Esophagus squamous epithelium (tissue), 5 donors: ENCODE measurements at places on chromosomes 2 and 18.

- no peak for DNase-seq
These were observed 346.6 kb upstream of the SPRED2 start for GRCh38 chr2:65779021-65779420.

DNA sequence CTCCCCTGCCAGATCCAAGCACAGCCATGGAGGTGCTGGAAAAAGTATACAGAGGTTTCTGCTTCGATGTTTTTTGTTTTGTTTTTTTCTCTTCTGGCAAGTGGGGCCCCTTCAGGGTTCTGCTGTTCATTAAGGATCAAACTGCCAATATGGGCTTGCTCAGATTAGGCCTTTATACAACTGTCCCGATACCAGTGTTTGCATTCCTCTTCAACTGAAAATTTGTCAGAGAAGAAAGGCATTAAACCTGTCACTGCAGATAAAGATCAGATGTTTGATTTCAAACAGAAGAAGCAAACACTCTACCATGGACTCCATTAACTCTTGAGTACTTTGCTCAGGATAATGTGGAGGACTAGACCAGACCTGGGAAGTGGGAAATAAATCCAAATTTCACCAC is 396.0 kb upstream of the SMIM21 start:
- DNase-seq, result no peak

DNA sequence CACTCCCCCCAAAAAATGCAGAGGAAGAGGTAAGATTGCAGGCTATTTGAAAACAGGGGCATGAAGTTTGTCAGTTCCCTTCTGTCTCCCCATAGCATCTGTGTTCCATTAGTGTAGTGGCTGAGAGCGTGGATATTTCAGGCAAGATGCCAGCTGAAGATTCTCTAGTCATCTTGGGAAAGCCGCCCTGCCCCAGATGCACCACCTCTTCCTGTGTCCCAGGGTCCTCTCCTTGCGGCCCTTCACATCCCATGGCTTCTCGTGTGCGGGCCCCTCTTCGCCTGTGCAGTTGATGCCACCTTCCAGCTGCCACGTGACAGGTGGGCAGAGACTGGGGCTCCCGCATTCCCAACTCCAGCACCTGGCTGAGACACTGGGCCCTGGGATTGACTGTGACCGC is 16.1 kb downstream of the TMEM127 start:
- DNase-seq, result no peak

DNA sequence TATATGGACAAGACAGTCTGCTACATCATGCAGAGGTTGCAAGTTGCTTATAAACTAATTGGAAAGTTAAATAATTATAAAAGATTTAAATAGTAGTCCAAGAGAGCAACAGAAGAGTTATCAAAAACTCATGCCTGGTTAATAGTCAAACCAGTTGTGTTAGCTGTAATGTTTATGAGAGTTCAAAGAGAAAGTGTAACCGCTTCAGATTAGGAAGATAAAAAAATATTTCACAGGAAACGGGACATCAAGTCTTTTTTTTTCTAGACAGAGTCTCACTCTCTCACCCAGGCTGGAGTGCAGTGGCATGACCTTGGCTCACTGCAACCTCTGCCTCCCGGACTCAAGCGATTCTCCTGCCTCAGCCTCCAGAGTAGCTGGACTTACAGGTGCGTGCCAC is 34.6 kb upstream of the RNF125 start:
- no peak for DNase-seq

DNA sequence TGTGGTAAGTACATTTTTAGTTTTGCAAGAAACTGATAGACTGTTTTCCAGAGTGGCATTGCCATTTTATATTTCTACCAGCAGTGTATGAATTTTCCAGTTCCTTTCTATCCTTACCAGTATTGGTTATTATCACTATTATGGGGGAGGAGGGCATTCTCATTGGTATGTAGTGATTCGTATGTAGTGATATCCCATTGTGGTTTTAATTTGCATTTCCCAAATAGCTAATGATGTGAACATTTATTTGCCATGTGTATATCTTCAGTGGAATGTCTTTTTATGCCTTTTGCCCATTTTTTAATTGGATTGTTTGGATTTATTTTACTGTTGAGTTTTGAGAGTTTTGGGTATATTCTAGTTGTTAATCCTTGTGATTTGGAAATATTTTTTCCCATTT is 16.9 kb downstream of the EIF5B start:
- DNase-seq, result no peak

DNA sequence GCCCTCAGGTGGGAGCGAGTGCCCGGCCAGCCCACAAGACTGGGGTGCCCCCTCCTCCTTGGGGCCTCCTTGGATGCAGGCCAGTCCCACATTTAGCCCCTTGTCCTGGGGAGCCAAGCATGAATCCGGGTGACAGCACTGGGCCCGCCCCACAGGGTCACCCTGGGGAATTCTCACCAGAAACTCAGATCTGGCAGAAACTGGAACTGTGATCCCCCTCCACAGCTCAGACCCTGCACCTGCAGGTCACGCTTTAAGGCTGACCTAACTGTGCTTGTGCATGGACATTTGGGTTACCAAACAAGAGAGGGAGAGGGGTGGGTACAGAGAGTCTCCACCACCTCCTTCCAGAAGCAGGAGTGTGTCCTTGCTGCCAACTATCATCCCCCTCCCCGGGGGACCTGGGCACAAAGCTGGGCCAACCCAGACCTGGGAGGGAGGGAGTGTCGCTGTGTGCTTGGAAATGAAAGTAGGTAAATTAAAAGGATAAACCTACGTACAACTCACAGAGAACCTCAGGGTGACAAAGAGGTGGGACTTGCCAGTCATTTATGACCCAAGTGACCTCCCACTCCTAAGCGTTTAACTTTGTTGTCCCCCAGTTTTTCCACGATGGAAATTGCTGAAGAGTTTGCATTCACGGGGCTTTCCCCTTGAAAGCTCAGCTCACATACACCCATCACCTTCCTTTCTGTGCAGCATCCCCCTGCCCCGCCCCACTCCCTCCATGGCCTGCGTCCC is 9.1 kb downstream of the ITM2C start:
- no peak for DNase-seq

DNA sequence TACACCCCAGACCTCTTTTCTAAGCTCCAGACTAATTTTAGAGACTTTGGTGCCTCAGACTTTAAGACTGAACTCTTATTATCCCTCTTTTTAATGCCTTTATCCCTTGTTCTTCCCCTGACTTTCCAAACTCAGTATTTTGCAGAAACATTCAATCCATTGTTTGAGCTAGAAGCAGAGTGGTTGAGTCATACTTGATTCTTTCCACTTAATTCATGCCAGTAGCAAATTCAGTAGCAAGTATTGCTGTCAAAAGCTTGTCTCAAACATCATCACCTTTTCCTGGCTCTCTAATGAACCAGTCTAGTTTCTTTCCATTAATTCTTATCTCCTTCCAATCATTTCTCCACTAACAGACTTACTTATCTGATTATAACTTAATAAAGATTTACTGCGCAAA is 699.7 kb upstream of the ZNF804A start:
- DNase-seq, result no peak

DNA sequence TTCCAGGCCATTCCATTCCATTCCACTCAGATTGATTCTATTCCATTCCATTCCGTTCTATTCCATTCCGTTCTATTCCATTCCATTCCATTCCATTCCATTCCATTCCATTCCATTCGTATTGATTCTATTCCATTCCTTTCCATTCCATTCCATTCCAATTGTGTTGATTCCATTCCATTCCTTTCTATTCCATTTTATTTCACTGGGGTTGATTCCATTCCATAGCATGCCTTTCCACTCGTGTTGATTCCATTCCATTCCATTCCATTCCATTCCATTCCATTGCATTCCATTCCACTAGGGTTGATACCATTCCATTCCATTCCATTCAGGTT is 1142.3 kb downstream of the RPIA start:
- no peak for DNase-seq

- DNase-seq, result no peak
These were observed 55.7 kb downstream of the RTTN start for GRCh38 chr18:70149616-70150301.

DNA sequence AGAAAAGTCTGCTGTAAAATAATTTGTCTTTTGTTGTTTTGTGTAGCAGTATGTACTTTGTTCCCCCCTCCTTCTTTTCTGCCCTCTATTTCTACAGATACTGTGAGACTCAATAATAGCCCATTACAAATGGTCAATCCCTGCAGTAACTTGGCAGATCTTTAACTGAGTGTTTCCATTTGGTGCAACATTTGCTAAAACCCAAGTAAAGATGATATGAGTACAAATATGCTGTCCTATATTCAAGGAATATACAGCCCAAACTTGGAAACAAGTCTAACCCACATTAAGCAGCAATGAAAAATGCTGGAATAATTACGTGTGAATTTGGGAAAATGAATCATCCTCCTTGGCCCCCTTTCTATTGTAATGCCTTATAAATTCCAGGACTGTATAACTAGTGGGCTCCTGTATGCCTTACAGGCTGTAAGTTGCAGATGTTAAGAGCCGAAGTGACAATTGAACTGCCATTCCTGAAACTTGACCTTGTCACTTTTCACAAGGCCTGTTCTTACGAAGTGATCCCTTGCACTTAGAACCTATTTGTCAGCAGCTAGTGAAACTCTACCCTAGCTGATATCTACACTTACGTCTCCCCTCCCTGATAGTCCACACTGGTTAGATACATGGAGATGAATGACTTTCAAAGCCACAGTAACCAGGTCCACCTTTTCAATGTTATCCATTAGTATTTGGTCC is 104.9 kb downstream of the IRS1 start:
- no peak for DNase-seq

GRCh38 chr2:103664690-103665089 is 902.9 kb downstream of the TMEM182 start:
- no peak for DNase-seq

GRCh38 chr2:97885841-97886240 is 109.9 kb downstream of the TMEM131 start:
- no peak for DNase-seq

GRCh38 chr2:102224824-102225739 is 38.3 kb downstream of the IL1RL2 start:
- DNase-seq, result no peak

GRCh38 chr2:74834792-74835755 is 1.1 kb downstream of the HK2 start:
- DNase-seq, result no peak
